ENCODE measurements at places on chromosomes 16 and 17.

- no peak for DNase-seq
Measured at GRCh38 chr16:80719573-80719972, 84.8 kb downstream of the CDYL2 start.

DNA sequence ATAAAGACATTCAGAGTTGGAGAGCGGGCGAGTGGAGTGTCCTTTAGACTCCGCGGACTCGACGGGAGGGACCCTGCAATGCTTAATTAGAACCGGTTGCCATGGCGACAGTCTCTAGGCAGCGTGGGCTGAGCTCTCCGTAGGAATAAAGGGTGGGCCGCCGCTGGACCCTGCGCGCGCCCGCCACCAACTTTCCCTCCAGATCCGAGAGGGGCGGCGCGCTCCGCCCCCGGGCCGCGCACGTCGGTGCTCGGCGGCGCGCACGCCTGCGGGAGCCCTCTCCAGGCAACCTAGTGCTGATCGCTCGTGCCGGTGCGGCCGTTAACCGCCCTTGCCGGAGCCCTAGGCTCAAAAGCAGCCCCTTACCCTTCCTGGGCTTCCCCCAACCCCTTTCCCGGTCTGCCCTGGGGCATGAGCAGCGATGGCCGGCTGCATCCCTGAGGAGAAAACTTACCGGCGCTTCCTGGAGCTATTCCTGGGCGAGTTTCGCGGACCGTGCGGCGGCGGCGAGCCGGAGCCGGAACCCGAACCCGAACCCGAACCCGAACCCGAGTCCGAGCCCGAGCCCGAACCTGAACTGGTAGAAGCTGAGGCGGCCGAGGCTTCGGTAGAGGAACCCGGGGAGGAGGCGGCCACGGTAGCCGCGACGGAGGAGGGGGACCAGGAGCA, at the start of gene PPM1E:
TSS of gene PPM1E (plus strand) at position 278 of the 669 bp plus-strand sequence.
- DNase-seq: peak; percentile 12

DNA sequence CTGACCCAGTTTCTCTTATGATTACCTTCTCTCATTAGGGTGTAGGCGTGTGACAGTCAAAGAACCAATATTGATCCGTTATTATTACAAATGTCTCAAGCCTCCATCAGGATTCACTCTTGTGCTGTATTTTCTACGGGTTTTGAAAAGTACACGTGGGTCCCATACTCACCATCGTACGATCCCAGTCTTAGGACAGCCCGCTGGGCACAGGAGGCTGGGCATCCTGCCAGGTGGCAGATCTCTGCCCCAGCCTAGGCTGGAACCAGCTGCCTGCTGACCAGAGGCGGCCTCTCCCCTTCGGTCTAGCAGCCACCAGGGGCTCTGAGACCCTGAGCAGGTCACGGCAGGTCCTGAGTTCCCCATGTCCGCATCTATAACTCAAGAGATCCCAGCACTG, 2.0 kb upstream of the METRNL start:
- no peak for DNase-seq

DNA sequence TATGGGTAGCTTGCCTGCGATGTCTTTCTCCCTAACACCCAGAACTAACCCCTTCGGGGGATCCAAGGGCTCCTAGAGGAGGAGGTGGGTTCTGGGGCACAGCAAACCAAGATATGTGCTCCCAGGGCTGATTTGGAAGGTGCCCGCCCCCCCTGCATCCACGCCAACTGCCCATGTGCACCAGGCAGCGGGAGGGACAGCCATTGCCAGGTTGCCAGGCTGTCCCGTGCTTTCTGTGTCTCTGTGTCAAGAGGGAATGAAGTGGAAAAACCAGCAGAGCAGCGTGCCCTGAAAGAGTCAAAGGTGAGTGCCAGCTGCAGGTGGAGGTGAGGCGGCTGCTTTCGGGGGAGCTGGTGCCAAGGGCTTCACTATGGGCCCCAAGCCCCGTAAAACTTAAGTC, 6.4 kb downstream of the TEKT5 start:
- DNase-seq: no peak

- no peak for DNase-seq
Measured at GRCh38 chr16:66509576-66509975, 40.3 kb downstream of the TK2 start.

GRCh38 chr16:30844671-30845449, 49.0 kb downstream of the BCL7C start:
- peak; percentile 63 for DNase-seq

GRCh38 chr17:36667922-36668321, 66.5 kb downstream of the MRM1 start:
- no peak for DNase-seq

GRCh38 chr17:45320931-45321461, 4.2 kb upstream of the MAP3K14 start:
- peak; percentile 87 for DNase-seq

GRCh38 chr16:24953721-24954120, 61.4 kb downstream of the ARHGAP17 start:
- DNase-seq: no peak

- no peak for DNase-seq
Measured at GRCh38 chr17:57935833-57936807, 19.1 kb downstream of the CUEDC1 start.

- DNase-seq: peak; percentile 45
Measured at GRCh38 chr16:72357910-72358309, 186.0 kb upstream of the PMFBP1 start.

DNA sequence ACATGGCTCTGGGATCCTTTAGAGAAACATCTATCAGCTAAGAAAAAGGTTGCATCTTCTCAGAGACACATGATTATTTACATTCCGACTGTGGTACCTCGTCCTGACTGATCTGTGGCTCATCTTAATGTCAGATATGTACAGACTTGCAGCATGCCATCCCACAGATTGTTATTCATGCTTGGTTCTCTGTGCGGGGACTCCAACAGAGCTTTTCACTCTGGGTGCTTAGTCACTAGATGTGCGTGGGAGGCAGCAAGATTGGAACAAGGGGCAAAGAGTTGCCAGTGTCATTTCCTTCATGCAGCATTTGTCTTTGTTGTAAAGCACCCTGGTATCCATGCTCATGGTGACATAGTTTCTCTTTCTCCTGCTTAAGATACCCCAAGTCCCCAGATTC, 179.1 kb upstream of the CACNG5 start:
- peak; percentile 36 for DNase-seq

- DNase-seq: peak; percentile 39
Measured at GRCh38 chr17:63919311-63919723, 678 bp upstream of the GH1 start.

DNA sequence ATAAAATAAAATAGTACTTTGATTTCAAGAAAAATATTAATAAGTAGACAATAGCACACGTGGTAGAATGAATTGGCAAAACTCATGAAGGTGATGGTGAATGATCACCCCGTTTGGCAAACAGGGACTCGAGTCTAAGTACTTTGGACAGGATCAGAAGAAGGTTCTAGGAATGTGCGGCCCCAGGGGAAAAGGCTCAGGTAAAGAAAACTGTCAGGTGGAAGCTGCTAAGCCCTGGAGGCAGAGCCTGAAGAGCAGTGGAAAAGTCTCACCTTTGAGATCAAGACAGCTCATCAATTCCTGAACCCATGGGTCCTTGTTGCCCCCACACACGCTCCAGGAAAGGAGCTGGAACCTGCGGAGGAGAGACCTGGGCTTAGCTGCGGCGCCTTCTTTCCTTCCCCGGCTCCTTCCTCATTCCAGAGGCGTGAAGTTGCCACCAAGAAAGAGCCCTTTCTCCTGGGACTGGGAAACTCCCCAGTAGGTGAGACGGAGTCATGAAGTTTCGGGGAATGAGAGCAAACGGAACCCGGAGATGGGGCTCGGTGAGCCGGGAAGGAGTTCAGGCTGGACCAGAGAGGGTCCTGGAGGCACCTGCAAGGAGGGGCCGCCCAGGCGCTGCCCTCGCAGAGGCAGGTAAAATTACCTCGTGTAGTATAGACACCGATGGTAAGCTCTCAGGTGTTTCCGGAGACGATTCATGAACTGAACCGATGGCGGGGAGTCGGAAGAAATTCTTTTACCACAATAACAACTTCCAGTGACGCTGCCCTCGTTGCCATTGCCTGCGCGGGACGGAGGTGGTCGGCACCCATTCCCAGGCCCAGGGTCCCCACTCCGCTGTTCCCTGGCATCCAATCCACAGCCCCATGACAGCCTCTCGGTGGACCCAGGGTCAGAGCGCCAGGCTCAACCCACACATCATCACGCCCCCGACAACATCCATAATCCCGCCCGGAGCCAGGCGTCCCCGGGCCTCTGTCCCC, 1.2 kb upstream of the ZMYND15 start:
- no peak for DNase-seq

GRCh38 chr17:36133602-36134236, 30.1 kb downstream of the CCL4 start:
- DNase-seq: no peak

- DNase-seq: no peak
Measured at GRCh38 chr17:75698659-75699058, 22.6 kb upstream of the ITGB4 start.

DNA sequence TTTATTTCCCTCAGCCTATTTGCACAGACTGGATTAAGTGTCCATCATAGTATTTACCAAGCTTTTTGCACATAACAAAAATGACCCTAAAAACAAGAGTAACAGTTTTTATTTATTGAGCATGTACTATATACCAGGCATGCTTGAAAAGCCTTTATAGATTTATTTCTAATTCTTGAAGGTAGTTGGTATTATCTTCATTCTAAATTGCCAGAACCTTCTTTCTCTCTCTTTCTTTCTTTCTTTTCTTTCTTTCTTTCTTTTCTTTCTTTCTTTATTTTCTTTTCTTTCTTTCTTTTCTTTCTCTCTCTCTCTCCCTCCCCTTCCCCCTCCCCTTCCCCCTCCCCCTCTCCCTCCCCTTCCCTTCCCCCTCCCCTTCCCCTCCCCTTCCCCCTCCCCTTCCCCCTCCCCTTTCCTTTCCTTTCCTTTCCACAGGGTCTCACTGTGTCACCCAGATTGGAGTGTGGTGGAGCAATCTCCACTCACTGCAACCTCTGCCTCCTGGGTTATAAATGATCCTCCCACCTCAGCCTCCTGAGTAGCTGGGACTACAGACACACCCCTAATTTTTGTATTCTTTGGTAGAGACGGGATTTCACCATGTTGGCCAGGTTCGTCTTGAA, 310.9 kb upstream of the RBFOX1 start:
- no peak for DNase-seq

DNA sequence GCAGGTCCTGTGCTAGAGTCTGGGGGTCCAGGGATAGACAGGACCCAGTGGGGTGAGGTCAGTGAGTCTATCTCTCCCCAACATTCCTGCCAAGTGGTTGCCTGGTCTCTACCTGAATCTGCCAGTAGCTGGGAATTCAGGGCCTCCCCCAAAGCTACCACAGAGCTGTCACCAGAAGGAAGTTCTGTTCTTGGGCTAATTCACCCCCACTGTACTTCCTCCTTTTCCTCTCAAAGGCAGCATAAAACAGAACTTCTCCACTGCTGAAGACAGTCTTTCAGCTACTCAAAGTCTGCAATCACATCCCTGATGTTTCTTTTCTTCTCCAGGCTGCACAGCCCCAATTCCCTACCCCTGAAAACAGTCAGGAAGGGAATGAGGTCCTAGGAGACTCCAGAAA, 8.7 kb downstream of the CAMTA2 start:
- DNase-seq: no peak

- no peak for DNase-seq
Measured at GRCh38 chr17:76901542-76902197, 33.5 kb downstream of the MGAT5B start.

- no peak for DNase-seq
Measured at GRCh38 chr16:66300037-66300436, 66.5 kb upstream of the CDH5 start.

GRCh38 chr17:74631468-74632450, 8.2 kb upstream of the CD300E start:
- DNase-seq: no peak

DNA sequence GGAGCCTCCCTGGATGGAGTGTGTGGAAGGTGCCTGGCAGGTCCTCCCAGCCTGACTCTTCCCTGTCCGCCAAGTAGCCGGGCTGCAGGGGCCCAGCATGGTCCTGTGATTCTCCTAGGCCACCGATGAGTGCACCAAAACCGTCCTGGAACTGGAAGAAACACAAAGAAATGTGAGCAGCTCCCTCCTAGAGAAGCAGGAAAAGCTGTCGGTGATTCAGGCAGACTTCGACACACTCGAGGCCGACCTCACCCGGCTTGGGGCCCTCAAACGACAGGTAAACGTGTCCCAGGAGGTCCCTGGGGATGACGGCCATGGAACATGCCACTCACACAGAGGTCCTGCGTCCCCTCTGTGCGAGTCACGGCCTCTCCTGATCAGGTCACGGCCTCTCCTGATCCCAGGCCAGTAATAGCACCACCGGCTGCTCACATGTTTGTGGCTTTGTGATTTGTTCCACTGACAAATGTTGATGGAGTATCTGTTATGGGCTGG, 4.2 kb upstream of the GAA start:
- DNase-seq: no peak

DNA sequence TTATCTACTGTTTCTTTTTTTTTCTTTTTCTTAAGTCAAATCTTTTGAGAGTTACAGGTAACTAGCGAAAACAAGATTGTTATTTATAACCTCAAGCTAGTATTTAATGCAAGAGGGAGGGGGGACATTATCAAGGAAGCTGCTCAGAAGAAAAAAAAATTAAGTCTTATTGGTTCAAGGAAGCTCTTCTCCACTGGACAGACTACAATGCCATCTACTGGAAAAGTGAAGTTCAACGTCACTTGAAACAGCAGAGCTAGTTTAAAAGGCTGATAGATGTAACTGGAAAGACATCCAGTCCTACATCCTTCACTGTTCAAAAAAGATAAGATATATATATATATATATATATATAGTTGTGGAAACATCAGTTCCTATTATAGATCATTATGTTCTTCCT, 418.0 kb upstream of the PSMD7 start:
- DNase-seq: peak; percentile 32

DNA sequence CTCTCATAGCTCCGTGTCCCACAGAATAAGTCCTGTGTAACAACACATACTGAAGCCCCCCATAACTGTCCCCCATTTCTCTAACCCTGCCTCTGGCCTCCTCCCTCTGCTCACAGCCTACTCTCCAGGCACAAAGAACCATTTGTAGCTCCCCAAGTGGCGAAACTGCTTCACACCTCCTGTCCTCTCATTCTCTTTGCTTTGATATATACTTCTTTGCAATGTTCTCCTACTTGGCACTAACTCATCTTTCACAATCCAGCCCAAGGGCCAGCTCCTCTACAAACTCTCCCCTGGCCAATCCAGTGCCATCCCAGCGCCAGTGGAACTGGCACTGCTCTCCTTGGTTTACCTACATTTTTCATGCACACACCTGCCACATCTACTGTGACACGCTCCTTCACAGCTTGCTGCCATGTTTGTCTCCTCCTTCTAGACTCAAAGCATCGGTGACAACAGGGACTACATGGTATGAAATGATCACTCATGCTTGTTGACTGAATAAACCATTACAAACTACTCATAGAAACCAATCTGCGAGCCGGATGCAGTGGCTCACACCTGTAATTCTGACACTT, 12.8 kb downstream of the CYTH1 start:
- DNase-seq: no peak

- DNase-seq: no peak
Measured at GRCh38 chr17:1027044-1027443, 30.1 kb downstream of the TIMM22 start.

GRCh38 chr17:11369575-11369974, 128.6 kb downstream of the SHISA6 start:
- DNase-seq: no peak

- DNase-seq: peak; percentile 19
Measured at GRCh38 chr16:8931859-8932258, 31.8 kb downstream of the USP7 start.
